ENCODE measurements at places on chromosomes 3 and 15.

- DNase-seq = no peak
These were observed 172.8 kb downstream of the KCNMB2 start for GRCh38 chr3:178709051-178709450.

DNA sequence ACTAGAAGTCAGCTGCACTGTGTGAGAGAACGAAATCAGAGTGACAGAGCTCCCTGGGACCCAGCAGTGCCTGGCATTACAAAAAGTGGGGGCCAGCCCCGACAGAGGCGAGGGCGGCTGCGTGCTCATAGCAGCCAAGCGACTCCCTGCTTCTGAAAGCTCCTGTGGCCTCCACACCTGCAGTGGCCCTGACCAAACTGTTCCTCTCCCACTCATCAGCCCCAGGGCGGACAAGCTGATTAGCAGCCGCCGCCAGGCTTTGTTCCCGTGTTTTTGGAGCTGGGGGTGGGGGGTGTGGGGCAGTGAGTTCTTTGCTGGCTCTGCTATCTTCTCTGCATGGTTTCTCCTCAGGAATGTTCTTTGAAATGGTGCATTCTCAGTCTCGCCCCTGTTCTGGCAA, 58.1 kb downstream of the DGKG start:
- no peak for DNase-seq

GRCh38 chr3:194894538-194894937, 208.9 kb downstream of the FAM43A start:
- no peak for DNase-seq

GRCh38 chr3:139756529-139757103, 78.8 kb upstream of the NMNAT3 start:
- no peak for DNase-seq

DNA sequence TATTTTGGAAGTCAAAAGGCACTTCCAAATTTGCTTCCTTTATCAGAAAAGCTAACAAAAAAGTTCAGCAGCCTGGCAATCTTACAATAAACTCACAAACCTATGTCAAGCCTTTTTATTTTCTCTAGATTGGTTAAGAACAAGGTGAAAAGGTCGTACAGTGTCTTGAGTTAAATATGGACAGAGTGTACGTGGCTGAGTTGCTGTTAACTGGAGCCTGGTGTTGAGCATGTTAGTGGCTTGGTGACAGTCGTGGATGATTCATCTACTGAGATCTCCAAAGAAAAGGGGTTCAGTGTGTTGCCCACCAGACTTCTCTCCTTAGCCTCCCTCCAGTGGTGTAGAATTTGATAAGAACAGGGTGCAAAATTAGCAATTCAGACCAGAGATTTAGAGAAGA, 89.7 kb downstream of the SSR3 start:
- no peak for DNase-seq

DNA sequence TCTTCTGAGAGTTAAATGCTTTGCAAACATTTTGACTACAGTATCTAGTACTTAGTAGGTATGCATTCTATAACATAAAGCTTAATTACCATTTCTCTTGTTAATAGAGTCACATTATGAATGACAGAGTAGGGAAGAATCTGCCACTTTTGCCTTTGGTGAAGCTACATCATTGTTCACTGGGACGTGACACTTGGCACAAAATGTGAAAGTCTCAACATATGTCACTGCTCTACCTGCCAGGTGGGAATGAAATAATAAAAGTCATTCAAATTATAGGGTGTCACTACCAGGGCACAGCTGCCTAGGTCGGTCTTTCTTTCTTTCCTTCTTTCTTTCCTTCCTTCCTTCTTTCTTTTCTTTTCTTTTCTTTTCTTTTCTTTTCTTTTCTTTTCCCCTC, 17.6 kb downstream of the GPR87 start:
- DNase-seq = no peak

DNA sequence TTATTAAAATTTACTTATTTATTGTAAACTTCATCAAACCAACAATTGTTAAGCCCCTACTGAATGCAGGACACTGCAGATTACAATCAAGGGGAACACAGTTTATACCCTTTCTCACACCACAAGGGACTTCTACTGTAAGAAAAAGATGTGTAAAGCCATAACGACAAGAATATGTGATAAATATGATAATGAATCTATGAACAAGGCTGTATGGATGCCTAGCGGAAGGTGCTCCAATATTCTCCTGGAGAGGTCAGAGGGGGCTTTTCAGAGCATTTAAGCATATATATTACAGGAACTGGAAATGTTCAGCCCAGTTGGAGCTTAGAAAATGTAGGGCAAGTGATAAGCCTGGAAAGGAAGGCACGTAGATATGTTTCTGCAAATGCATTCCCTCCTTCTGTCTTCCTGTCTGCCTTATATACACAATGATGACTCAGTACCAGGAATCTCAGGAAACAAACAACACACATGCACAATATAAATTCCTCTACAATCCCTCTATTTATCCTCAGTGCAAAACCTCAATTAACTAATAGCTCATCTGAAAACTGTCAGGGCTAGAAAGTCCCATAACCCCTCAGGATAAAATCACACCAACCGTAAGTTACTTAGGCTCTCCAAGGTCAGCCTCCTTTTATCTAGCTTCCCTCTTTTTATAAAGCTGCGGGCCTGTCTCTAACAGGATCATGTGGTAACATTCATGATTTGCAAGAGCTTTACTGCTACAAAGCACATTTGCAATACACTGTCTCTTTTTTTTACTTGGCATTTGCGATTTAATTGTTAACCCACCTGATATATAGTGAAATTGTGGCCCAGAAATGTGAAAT, 393.1 kb downstream of the LPP start:
- DNase-seq = no peak

- no peak for DNase-seq
These were observed 45.4 kb downstream of the PDIA5 start for GRCh38 chr3:123112232-123112631.

- DNase-seq = no peak
These were observed 466.9 kb upstream of the MDFIC2 start for GRCh38 chr3:70779296-70779695.

Measured in activated naive CD4-positive, alpha-beta T cell treated with Interleukin-2 at 50 U/mL for 16 hours (primary cell).